ENCODE measurements at places on chromosomes 5 and 9. TPM values are rescaled to one million over a fixed set of nuclear protein-coding genes. Genes with fewer than 3 reads are reported as not detected.

DNA sequence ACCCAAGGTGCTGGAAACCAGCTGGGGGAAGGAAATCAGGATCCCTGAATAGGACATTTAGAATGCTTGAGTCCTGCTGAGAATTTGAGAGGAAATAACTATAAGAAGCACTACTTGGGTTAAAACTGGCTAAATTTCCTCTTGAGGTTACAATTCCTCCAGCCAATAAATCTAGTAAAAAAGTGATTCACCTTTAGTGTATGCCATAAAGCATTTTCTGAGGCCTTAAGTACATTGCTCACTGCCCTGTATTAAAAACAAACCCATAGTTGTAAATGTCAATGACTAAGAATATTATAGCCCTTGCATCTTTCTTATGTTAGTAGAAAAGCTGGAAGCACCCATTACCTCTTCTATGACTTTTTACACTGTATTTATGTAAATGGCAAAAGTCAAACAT is 634.7 kb upstream of the ARRDC3 start:
- no peak overlapping the region for H3K27ac ChIP-seq
- H3K4me1 ChIP-seq = no peaks in the 10 kb centered on the region
- no peak for DNase-seq
- H3K36me3 ChIP-seq = no peaks in the 10 kb centered on the region

- no peak overlapping the region for H3K4me3 ChIP-seq
- H3K27me3 ChIP-seq = no peaks in the 10 kb centered on the region
- no peaks in the 10 kb centered on the region for H3K36me3 ChIP-seq
Observed at GRCh38 chr9:30915451-30915850, 1469.0 kb upstream of the ACO1 start.

DNA sequence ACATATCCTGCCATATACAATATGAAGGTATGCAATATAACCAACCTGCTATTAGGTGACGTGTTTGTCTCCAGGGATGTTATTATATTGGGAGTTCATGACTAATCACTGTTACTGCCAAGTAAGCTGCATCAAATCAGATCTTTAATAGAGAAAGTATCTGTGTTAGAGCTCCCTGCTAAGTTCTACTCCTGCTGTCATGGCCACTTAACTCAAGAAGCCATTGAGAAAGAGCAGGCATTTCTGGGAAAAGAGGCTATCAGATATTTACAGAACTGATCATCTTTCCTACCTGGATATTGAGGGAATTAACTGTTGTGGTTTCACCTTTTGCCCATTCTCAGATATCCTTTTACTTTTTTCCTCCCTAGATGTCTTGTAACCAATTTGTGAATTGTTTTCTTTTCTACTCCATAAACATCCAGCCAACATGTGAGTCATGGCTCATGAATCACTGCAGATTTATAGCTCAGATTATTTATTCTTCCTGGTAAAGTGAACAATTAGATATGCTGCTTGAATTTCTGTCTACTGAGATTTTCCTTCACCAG is 634.8 kb upstream of the FAM174A start:
- DNase-seq = no peak
- H3K4me1 ChIP-seq = no peaks in the 10 kb centered on the region
- no peak overlapping the region for H3K4me3 ChIP-seq
- H3K36me3 ChIP-seq = no peaks in the 10 kb centered on the region
- H3K27ac ChIP-seq = no peak overlapping the region
- no peaks in the 10 kb centered on the region for H3K27me3 ChIP-seq

DNA sequence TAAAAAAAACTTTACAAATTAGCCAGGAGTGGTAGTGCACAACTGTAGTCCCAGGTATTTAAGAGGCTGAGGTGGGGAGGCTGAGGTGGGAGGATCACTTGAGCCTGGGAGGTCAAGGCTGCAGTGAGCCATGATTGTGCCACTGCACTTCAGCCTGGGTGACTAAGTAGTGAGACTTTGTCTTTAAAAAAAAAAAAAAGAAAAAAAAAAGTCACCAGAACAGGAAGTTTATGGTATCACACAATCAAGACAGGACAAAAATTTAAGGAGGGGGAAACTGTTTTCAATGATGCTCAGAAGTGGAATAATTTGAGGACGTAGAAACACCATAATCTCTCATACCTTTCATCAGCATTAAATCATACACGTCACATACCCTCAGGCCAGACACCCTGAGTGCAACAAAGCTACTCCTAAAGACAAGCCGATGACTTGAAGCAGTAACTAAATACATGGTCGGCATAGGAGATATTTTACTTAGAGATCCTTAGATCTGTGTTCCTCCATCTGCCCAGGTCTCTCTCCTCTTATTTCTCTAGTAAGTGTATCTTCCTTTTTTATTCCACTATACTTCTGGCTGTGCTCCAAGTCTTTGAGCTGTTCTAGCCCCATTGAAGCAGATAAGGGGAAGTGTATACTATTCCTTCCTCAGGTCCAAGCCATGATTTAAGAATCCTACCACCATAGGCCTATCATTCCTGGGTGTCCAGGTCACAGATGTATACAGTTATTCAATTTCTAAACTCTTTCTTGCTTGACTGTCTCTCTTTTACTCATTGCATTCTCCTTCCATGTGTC is 91.3 kb upstream of the APC start:
- peaks cover 2% of the 10 kb centered on the region for H3K4me1 ChIP-seq
- H3K36me3 ChIP-seq = no peaks in the 10 kb centered on the region
- H3K27ac ChIP-seq = no peak overlapping the region
- no peak for DNase-seq
- H3K4me3 ChIP-seq = no peak overlapping the region

BTNL3 gene
- not detected for total RNA-seq

Data from lung (tissue), 17 donors.